ENCODE measurements at places on chromosomes 12 and 14.

- DNase-seq: peak; percentile 6
Measured at GRCh38 chr14:106564058-106564643, 1037.8 kb downstream of the TMEM121 start.

- DNase-seq: no peak
Measured at GRCh38 chr12:121697093-121697698, 15.4 kb upstream of the TMEM120B start.

- no peak for DNase-seq
Measured at GRCh38 chr12:124514996-124515932, 52.1 kb downstream of the NCOR2 start.

DNA sequence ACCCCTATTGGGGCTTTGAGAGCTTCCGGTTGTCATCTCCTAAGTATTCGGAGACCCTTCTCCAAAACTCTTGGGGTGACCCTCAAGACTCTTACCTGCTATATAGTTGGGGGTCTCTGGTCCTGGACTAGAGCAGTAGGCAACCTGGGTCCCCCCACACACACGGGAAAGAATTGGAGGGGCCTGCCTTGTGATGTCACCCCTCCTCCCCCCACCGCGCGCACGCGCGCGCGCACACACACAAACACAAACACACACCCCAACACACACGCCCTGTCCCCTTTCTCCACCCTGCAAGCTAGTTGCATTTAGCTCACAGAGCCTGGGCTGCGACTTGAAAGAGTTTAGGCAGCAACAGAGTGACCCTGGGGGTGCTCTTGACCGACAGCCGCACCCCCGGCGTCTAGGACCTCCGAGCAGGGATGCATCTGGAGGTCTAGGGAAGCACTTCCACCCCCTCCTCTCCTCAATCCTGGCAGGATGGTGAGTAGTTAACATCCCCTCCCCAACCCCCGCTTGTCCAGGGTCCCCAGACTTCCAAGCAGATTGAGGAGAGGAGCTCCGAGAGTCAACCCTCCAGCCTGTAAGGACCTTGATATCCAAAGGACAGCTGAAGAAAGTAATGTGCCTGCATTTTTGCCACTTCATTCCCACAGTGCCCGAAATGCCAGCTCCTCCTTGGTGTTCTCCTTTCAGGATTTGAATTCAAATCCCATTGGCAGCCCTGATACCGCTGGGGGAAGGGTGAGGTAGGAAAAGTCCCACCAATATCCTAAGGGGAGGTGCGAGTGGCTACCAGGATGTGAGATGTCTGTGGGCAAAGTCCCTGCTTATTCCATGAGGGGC, 1.4 kb upstream of the DNAJC14 start:
- DNase-seq: peak; percentile 39

GRCh38 chr12:53829130-53829819, 77.5 kb upstream of the CISTR start:
- no peak for DNase-seq

GRCh38 chr12:132393991-132394949, 64.9 kb upstream of the GALNT9 start:
- no peak for DNase-seq

DNA sequence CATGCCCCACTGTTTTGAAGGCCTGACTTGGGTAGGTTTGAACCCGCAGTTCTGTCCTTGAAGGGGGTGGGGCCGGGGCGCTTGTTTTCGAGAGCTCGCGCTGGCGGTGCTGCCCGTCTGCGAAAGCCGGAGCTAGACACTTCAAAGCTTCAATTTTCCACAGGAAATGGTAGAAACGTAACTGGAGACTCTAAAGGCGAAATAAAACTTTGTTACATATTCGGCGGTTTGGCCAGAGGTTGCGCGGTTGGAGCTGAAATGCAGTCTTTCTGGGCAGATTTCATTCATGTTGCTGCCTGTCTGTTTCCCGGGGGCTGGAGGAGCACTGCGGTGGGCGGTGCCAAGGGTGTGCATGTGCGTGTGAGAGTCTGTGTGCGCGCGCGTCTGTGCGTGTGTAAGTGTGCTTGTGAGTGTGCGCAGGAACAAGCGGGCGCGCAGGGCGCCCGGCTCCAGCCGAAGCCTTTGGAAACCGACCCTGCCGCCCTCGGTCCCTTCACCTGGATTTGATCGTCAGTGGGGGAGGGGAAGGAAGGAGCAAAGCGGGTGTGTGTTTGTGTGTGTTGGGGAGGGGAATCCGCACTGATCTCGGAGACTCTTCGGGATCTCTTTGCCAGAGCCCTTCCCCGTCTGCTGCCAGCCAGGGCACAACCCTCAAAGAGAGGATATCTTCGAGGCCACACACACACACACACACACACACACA, 227.7 kb upstream of the CRY1 start:
- DNase-seq: peak; percentile 49
